Activated gamma-delta T cell treated with Interleukin-2 at 50 U/mL for 16 hours (primary cell): ENCODE measurements at places on chromosomes 1 and 21.

GRCh38 chr1:13228343-13228781, 2.4 kb upstream of the PRAMEF18 start:
- no peak for DNase-seq

- no peak for DNase-seq
Measured at GRCh38 chr1:44847845-44848244, 4.8 kb upstream of the PTCH2 start.

DNA sequence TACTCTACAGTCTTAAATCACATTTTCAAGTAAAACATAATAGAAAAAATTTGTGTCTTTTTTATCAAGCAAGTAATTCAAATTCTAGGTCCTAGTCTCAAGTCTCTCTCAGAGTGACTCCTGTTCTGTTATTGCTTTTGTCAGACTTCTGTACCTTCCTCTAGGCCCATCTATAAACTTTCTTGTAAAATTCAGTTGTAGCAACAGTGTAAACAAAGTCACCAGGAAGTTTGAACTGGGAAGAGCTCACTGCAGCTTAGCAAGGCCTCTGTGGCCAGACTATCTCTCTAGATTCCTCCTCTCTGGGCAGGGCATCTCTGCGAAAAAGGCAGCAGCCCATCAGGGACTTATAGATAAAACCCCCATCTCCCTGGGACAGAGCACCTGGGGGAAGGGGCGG, 13.5 kb upstream of the ZNF678 start:
- no peak for DNase-seq

DNA sequence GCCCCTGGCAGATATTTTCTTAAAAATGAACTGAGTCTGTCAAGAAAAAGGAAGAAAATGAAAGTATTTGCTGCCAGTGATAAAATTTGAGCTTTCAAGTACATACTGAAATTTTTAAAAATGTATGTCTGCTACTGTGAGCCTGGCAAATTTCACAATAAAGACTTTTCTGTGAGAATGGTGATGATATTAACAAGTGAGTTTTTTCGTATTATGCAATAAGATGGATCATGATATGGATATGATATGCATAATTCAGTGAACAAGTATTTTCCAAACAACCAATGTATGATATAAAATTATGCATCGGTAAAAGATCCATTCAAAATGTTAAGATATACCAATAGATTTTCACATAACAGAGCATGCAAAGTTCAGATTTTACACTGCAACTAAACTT, 15.9 kb downstream of the ST7L start:
- no peak for DNase-seq
